ENCODE measurements at places on chromosomes 4 and X.

GRCh38 chr4:156723951-156724668, 247.5 kb downstream of the PDGFC start:
- DNase-seq: no peak

GRCh38 chr4:110049951-110050925, 137.6 kb downstream of the EGF start:
- peak; percentile 39 for DNase-seq

DNA sequence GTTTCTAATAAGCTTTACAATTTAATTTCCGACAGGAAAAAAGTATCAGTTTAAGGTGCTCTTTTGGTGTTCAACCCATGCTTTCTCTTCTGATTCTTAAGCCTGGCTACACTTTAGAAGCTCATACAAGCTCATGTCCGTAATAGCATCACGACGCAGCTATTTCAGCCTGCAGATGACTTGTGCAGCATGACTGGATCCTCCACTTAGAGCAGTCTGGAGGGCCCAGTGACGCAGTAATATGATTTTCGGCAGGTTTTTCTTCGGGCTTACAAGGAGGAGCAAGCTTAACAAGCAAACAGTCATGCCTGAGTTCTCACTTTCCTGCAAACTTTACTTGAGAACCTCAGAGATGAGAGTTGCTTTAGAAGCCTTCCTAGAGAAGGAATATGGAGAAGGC, 85.3 kb upstream of the MAML3 start:
- DNase-seq: no peak

DNA sequence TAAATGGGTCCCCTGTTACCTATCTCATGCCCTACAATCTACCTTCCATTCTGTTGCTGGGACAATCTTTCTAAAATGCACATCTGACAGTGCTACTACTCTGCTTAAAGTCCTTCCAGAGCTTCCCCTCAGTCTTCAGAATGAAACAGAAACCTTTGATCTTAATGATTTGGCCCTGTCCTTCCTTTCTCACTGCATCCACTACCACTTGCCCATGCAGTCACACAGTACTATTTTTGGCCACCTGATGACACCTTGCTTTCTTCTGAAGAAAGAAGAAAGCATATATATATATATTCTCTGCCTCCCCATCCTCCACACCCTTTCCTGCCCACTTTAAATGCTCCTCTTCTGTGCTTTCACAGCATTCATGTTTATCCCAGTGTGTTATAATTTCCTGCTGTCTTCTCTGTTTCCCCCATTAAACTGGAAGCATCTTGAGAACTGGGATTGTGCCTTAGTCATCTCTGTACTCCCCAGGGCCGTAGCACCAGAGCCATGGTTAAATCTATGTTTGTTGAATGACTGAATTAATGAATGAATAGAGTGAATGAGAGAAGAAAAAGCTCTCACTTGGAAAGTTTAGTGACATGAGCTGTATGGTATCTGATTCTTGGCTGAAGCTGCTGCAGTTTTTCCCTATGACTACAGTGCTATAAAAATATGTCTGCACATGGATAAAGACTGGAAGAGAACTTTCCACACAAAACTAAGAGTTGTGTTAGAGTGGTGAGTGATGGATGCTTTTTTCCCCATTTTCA, 56.2 kb downstream of the RTL9 start:
- no peak for DNase-seq

- no peak for DNase-seq
Measured at GRCh38 chrX:9558615-9559014, 93.8 kb downstream of the TBL1X start.
